ENCODE measurements at places on chromosomes 2 and 18. TPM values are rescaled to one million over a fixed set of nuclear protein-coding genes. Genes with fewer than 3 reads are reported as not detected.

SOX11 gene
- not detected for total RNA-seq

METTL4 gene
- 28.3 TPM for total RNA-seq

PDE1A gene
- total RNA-seq, result not detected

UPP2 gene
- not detected for total RNA-seq

VWC2L gene
- not detected for total RNA-seq

HTR2B gene
- not detected for total RNA-seq

TBR1 gene
- total RNA-seq, result 0.02 TPM

FAM237A gene
- total RNA-seq, result not detected

EVX2 gene
- total RNA-seq, result not detected

DNA sequence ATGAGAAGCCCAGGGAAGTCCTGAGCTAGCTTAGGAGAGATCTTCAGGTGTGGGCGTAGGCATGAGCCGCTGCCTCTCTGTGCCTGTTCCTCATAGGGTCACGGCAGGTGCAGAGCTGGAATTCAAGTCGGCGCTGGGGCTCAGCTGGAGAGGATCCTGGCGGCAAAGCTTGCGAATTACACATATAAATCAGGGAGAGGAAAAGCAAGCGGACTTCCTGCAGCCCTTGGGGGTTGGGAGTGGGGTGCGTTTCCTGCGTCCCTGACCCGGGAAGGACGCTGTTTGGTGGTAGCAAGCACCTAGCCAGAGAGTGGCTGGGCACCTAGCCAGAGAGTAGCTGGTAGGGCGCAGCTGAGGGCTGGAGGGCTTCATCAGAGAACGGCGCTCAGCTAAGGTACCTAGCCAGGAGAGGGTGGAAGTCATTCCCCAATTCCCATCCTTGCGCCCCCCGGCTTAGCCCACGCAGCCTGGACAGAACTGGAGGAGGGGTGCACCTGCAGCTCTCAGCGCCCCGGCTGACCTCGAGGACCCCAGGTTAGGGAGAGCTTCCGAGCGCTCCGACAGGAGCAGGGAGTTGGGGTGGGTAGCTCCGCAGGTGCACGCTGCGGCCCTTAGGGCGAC is 459 bp upstream of the EFR3B start:
- H3K36me3 ChIP-seq, result no peaks in the 10 kb centered on the region
- peak; percentile 10 for DNase-seq

GRCh38 chr2:31379747-31380146 is 34.8 kb downstream of the XDH start:
- H3K4me3 ChIP-seq, result no peak overlapping the region
- no peaks in the 10 kb centered on the region for H3K27me3 ChIP-seq
- H3K36me3 ChIP-seq, result no peaks in the 10 kb centered on the region
- H3K27ac ChIP-seq, result no peak overlapping the region
- DNase-seq, result no peak

- H3K27ac ChIP-seq, result no peak overlapping the region
- H3K36me3 ChIP-seq, result no peaks in the 10 kb centered on the region
- no peaks in the 10 kb centered on the region for H3K4me1 ChIP-seq
Measured at GRCh38 chr18:27787547-27787946, 389.4 kb downstream of the CDH2 start.

DNA sequence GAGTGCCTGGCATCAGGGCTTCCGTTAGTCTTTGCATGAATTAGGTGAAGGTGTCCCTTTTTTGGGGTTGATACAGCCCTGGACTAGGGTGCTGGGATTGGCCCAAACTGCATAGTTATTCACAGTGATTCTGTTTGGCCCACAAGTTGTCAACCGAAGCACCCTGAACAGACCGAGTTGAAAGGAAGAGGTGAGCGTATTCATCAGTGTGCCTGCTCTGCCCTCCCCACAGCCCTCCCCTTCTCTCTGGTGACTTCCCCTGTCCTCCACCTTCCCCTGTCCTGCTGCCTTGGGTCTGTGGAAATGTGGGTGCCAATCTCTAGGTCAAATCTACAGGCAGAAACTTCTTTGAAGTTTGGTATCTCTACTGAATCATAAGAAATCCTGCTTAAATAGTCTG is 330.5 kb downstream of the DYSF start:
- DNase-seq, result no peak
- H3K36me3 ChIP-seq, result no peaks in the 10 kb centered on the region
- H3K4me1 ChIP-seq, result no peaks in the 10 kb centered on the region

DNA sequence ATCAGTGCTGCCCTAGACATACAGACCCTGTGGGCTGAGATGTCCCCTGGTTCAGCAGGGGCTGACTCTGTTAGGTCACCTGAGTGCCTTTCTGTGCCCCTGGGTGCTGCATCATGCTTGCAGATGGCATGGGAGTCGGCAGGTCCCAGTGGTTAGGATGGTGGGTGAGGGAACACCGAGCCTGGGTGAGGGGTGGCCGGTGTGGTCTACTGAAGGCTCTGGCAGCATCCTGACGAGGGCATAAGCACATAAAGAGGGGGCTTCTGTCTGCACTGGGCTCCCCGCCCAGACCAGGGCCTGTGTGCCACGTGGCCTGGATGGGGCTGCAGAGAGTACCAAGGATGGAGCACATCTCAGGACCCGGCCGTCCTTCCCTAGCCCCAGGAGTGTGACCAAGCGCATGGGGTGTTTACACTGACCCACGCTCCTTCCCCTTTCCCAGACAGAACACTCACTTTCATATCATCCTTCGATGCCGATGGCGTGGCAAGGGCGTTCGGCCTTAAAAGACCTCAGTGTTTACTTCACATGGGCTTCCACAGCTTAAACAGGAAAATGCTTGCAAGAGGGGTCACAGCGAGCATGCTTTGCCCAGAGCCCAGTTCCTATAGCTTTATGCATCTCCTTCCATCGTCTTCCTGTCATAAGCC is 115.1 kb downstream of the STPG4 start:
- H3K4me1 ChIP-seq, result peaks cover 14% of the 10 kb centered on the region
- no peak overlapping the region for H3K27ac ChIP-seq
- H3K4me3 ChIP-seq, result no peak overlapping the region
- DNase-seq, result no peak

DNA sequence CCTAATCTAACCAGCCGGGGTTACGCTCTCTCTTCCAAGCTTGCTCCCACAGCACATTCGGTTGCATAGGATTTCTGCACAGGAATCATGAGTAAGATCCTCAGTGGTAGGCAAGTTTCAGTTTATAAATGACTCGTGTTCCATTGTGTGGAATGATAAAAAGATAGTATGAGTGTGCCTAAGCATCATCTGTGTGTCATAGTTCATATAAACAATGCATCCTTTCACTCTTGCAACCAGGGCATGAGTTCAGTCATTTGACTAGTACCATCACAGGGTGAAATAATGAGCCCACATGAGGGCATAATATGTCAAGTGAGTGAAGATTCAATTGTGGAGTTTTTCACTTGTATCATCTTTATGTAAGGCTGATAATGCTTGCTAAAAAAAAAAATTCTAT is 417.1 kb upstream of the CDH2 start:
- DNase-seq, result no peak
- H3K27me3 ChIP-seq, result no peaks in the 10 kb centered on the region
- H3K4me3 ChIP-seq, result no peak overlapping the region
- no peaks in the 10 kb centered on the region for H3K4me1 ChIP-seq
- no peaks in the 10 kb centered on the region for H3K36me3 ChIP-seq

- H3K4me3 ChIP-seq, result no peak overlapping the region
- H3K27ac ChIP-seq, result no peak overlapping the region
- no peak for DNase-seq
- no peaks in the 10 kb centered on the region for H3K4me1 ChIP-seq
- H3K27me3 ChIP-seq, result peaks cover 34% of the 10 kb centered on the region
- peaks cover 6% of the 10 kb centered on the region for H3K36me3 ChIP-seq
Measured at GRCh38 chr2:153872311-153873051, 759 bp downstream of the GALNT13 start.

DNA sequence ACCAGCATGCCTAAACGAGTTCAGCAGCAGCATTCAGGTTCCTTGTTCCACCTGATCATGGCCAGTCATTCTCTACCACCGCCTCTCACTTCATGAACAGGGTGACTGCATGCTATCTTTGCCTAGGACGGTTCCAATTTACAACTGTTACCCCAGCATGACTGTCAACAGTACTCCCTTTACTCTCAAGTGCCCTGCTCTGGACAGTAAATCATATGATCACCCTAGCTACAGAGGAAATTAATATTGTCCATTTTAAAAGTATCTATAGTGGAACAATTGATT is 25.7 kb downstream of the MGAT4A start:
- no peak overlapping the region for H3K4me3 ChIP-seq
- peaks cover 90% of the 10 kb centered on the region for H3K4me1 ChIP-seq
- H3K27me3 ChIP-seq, result no peaks in the 10 kb centered on the region
- H3K27ac ChIP-seq, result peak overlapping the region; percentile 35
- DNase-seq, result no peak
- peaks cover 4% of the 10 kb centered on the region for H3K36me3 ChIP-seq

GRCh38 chr2:120346667-120347358 is 877 bp downstream of the INHBB start:
- peaks cover 25% of the 10 kb centered on the region for H3K4me1 ChIP-seq
- peaks cover 57% of the 10 kb centered on the region for H3K27me3 ChIP-seq
- no peak overlapping the region for H3K27ac ChIP-seq
- DNase-seq, result peak; percentile 15

- H3K27ac ChIP-seq, result no peak overlapping the region
- peaks cover 1% of the 10 kb centered on the region for H3K27me3 ChIP-seq
- no peaks in the 10 kb centered on the region for H3K4me1 ChIP-seq
- no peak overlapping the region for H3K4me3 ChIP-seq
- DNase-seq, result no peak
Measured at GRCh38 chr18:949724-950631, 45.3 kb downstream of the ADCYAP1 start.

GRCh38 chr2:182650704-182651103 is 65.4 kb upstream of the DNAJC10 start:
- no peak overlapping the region for H3K4me3 ChIP-seq
- no peak for DNase-seq
- H3K27me3 ChIP-seq, result peaks cover 4% of the 10 kb centered on the region

DNA sequence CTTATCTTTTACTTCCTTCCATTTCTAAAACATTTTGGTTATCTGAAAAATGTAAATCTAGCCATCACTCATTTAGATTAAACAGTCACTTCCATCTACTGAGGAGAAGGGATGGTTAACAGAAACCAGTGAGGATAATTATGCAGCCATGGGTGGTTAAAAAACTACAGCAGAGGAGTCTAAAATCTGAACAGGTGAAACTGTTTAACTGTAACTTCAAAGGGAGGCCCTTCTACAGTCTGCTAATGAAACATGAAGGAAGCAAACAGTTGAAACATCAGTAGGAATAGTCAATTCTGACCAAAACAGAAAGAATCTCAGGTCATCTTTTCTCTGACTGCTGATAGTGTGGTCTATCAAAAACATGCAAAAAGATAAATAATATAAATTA is 71.0 kb downstream of the DTNB start:
- H3K27me3 ChIP-seq, result no peaks in the 10 kb centered on the region
- no peaks in the 10 kb centered on the region for H3K36me3 ChIP-seq
- peak overlapping the region; percentile 53 for H3K4me3 ChIP-seq
- DNase-seq, result no peak
- H3K4me1 ChIP-seq, result peaks cover 26% of the 10 kb centered on the region
